Subcutaneous preadipocyte (primary cell): ENCODE measurements at places on chromosomes 4 and X. TPM values are rescaled to one million over a fixed set of nuclear protein-coding genes. Genes with fewer than 3 reads are reported as not detected.

Gene LNX1
- total RNA-seq = 0.78 and 6.2 TPM in 2 replicates

Gene CNKSR2
- 0.37 and 0.98 TPM in 2 replicates for total RNA-seq

Gene PAK3
- under 0.01 TPM in 2 replicates for total RNA-seq

Gene VCX3B
- not detected in 2 replicates for total RNA-seq

Gene SLC7A11
- total RNA-seq = 10.3 and 16.0 TPM in 2 replicates

Gene SPATA18
- total RNA-seq = 10.9 and 15.4 TPM in 2 replicates

Gene N4BP2
- 5.7 and 6.2 TPM in 2 replicates for total RNA-seq

Gene MAML3
- total RNA-seq = 2.9 and 3.3 TPM in 2 replicates

Gene PPAT
- total RNA-seq = 18.7 and 28.3 TPM in 2 replicates
